Stimulated activated CD4-positive, alpha-beta T cell treated with anti-CD3 and anti-CD28 coated beads, Interleukin-4, amount 100 ng/mL, for 24 hours (primary cell): ENCODE measurements at places on chromosomes 7 and 10.

GRCh38 chr10:112756235-112756527 lies 193.9 kb upstream of the TCF7L2 start:
- no peak for DNase-seq

GRCh38 chr10:77393821-77394501 lies 243.6 kb downstream of the KCNMA1 start:
- no peak for DNase-seq

GRCh38 chr10:3787016-3787400 lies 2.0 kb upstream of the KLF6 start:
- DNase-seq = no peak

DNA sequence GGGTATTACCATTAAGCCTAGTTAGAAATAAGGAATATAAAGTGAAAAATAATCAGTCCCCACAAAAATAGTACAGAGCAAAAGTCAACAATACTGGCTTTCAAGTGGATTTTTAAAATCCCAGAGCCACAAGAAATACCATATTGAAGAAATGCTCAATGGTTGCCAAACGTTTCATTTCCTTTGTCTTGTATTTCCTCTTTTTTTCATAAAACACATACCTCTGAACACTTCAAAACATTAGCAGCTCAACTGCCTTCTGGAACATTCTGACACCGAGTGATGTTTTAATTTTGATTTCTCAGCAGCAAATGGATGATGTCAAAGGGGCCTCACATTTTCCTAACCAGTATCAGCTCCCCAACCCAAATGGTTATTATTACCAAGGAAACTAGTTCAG lies 10.5 kb downstream of the NOD1 start:
- DNase-seq = no peak

DNA sequence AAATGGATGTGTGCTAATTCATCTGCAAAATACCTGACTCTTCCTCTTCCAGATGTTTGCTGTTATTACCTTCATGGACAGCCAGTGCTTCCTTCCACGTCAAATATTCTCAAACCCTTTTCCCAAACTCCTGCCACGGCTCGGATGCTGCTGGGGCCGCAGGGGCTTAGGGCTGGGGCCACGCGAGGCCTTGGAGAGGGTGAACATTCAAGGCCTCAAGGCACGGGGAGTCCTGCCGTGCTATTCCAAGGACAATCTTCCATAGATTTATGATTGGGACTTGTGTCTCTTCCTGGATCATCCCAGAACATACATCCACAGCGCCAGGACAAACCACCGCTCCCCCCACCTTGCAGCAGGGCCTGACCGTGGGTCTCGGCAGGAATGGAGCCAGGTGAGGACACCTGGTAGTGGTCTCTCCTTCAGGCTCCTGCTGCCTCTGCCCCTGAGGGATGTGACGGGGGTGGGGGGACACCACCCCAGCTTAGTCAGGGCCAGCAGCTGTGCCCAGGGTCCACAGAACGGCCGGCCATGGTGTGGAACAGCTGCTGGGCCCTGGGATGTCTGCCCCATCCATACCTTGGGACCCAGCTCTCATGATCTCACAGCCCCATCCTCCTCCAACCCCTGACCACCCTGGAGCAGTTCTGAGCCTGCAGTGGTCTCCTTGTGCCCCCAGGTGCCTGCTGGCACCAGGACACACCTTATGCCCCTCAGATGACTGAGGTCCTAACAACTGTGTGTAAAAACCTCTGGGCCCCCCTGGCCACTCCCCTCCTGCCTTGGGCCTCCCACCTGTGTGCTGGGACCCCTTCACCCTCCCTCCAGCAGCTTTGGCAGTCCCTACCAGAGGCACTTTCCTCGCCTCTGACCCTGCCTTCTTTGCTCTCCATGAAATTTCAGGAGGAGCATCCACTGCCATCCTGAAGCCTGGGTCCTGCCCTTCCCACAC lies 16.7 kb downstream of the VIPR2 start:
- DNase-seq = no peak

DNA sequence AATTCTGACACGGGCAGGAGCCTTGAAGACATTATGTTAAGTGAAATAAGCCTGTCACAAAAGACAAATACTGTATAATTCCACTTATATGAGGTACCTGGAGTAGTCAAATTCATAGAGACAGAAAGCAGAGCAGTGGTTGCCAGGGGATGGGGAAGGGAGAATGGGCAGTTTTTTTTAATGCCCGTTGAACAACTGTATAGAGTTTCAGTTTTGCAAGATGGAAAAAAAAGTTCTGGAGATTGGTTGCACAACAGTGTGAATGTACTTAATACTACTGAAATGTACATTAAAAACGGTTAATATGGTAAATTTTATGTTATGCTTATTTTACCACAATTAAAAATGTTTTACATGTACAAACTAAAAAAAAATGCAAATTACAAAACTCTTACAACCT lies 63.6 kb upstream of the EFCAB10 start:
- no peak for DNase-seq

DNA sequence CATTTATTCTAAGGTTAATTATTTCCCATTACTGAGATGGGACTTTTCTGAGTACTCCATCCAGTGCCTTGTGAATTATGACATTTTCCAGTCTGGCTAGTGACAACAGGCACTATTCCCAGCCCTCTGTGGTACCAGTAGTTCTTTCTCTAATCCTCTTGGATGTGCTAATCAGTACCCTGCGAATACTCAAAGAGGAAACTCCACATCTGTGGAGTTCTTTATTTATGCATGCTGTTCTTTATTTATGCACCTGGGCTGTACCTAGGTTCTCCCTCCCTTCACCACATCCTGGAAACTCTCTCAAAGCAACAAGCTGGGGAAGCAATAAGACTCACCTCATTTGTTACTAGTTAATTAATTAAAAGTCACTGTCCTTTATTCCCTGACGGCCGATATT lies 83.5 kb downstream of the TSPAN12 start:
- DNase-seq = no peak

GRCh38 chr10:100006243-100006886 lies 3.4 kb downstream of the DNMBP start:
- peak; percentile 38 for DNase-seq
